CD4-positive, alpha-beta memory T cell (primary cell): ENCODE measurements at places on chromosomes 12 and 14. TPM values are rescaled to one million over a fixed set of nuclear protein-coding genes. Genes with fewer than 3 reads are reported as not detected.

GRCh38 chr12:75990189-75990912, 41.2 kb downstream of the PHLDA1 start:
- H3K4me3 ChIP-seq: no peak overlapping the region
- no peaks in the 10 kb centered on the region for H3K36me3 ChIP-seq
- no peaks in the 10 kb centered on the region for H3K27me3 ChIP-seq
- H3K27ac ChIP-seq: no peak overlapping the region
- H3K4me1 ChIP-seq: peaks cover 12% of the 10 kb centered on the region

ZBTB1 gene
- total RNA-seq: 104 TPM

- no peak overlapping the region for H3K27ac ChIP-seq
- H3K4me1 ChIP-seq: peaks cover 5% of the 10 kb centered on the region
- H3K27me3 ChIP-seq: no peaks in the 10 kb centered on the region
- no peaks in the 10 kb centered on the region for H3K36me3 ChIP-seq
- H3K4me3 ChIP-seq: no peak overlapping the region
These were observed 160.9 kb upstream of the EEA1 start for GRCh38 chr12:93089805-93090569.

- H3K36me3 ChIP-seq: no peaks in the 10 kb centered on the region
- H3K27me3 ChIP-seq: no peaks in the 10 kb centered on the region
- H3K4me1 ChIP-seq: no peaks in the 10 kb centered on the region
- H3K27ac ChIP-seq: no peak overlapping the region
- H3K4me3 ChIP-seq: no peak overlapping the region
These were observed 63.5 kb upstream of the MBIP start for GRCh38 chr14:36383767-36384431.

DNA sequence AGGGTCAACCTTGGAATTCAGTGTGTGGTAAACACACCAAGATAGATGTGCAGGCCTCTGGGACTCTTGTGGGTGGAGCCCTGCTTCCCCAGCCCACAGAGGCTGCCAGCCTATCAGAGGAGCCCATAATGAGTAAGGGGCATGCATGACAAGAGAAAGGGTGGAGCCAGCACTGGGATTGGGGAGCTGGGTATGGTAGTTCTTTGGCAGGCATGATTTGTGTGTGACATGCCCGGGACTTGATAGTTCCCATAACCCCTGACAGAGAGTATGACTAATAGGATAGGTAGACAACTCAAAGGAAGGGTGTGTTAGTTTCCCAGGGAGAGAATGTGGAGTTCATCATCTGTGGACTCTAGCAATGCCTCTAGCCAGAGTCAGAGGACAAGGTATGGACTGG, 143.0 kb downstream of the EMP1 start:
- no peaks in the 10 kb centered on the region for H3K36me3 ChIP-seq
- no peak overlapping the region for H3K4me3 ChIP-seq
- no peaks in the 10 kb centered on the region for H3K27me3 ChIP-seq
- no peak overlapping the region for H3K27ac ChIP-seq
- DNase-seq: no peak

DNA sequence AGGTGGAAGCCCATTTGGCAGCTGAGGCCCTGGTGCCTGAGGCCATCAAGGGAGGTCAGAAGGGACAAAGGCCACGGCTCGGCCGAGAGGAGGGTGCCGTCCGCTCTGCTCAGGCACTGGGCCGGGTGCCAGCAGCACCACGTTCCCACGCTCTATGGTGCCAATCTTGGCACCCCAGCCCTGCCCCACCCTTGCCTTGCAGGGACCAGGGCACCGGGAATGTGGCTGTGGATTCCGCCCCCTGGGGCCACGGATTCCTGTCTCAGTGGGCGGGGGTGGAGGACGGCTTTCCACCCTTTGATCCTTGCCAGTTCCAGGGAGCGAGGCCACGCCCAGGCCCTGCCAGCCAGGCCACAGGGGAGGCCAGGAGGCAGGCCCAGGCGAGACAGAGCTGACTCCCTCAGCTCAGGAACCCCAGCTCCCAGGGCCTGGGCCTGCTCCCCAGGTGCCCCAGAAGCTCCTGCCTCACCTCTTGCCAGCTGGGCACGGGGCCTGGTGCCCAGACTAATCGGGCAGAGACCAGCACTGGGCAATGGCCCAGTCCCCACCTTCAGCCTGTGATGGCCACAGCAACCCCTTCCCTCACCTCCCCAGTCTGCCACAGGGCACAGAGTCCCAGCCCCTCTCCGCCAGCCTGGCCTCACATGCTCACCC, 26.4 kb upstream of the GPR132 start:
- H3K27ac ChIP-seq: no peak overlapping the region
- H3K27me3 ChIP-seq: no peaks in the 10 kb centered on the region
- H3K36me3 ChIP-seq: no peaks in the 10 kb centered on the region
- no peak for DNase-seq
- no peak overlapping the region for H3K4me3 ChIP-seq
- peaks cover 37% of the 10 kb centered on the region for H3K4me1 ChIP-seq

DNA sequence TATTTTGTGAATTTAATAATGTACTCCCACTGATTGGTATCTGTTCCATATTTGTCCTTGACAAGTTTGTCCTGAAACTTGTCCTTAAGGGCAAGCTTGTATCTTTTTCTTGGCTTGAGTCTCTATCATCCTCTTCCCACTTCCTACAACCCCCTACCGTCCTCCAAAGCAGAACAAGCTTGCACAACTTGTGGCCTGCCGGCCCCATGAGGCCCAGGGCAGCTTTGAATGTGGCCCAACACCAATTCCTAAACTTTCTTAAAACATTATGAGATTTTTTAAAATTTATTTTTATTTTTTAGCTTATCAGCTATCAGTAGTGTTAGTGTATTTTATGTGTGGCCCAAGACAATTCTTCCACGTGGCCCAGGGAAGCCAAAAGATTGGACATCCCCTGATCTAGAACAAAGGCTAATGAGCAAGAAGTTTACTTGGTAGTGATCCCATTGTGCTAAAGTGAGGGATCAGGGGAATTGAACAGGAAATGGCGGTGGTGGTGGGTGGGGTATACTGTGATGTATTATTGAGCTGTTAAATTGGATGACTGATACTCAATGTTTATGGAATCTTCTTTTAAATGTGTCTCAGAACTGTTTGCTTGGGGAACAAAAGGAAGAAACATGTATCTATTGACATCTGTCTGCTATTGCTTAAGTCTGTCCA, 37.8 kb downstream of the TMX1 start:
- H3K4me3 ChIP-seq: no peak overlapping the region
- H3K4me1 ChIP-seq: no peaks in the 10 kb centered on the region
- no peak for DNase-seq
- H3K27me3 ChIP-seq: no peaks in the 10 kb centered on the region

VRTN gene
- total RNA-seq: not detected

TCL1B gene
- total RNA-seq: not detected
